ENCODE measurements at places on chromosomes 7 and 10.

DNA sequence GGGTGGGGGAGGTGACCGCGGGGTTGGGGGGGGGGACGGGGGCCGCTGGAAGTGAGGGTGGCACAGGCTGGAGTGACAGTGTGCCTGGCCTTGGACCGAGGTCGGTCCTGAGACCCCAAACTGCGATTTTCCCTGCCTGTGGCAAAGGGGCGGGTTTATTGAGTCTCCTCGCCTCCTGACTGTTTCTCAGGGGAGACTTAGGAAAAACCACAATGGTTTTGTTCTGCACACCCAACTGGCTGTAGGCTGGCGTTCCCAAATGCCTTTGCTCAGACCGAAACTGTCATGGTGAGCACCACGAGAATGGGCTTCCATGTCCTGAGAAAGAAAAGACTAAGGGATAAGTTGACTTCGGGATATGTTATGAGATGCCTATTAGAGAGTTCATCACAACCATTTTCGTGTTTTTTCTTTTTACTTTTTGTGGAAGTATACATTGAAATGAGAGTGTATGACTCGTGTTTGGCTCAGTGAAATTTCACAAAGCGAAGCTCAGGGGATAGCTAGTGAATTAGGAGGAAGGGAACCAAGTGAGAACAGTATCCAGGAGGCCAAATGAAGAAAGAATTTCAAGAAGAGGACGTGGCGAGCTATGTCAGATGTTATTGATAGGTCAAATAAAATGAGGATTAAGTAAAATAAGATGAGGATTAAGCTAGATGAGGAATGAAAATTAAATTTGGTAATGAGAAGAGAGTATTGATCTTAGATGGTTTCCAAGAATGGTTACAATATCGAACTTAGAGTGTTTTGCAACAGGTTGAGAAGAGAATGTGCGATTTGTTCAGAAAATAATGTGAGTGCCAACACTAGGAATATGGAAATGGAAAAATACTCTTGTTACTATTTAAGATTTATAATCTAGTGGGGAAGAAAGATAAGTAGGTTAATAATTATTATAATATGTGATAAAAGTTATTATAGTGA, 918 bp downstream of the NET1 start:
- DNase-seq = no peak

- DNase-seq = no peak
Observed at GRCh38 chr10:130336617-130337304, 200.6 kb downstream of the GLRX3 start.

GRCh38 chr10:3982746-3983442, 197.9 kb upstream of the KLF6 start:
- no peak for DNase-seq

GRCh38 chr10:30705101-30705624, 75.6 kb upstream of the LYZL2 start:
- DNase-seq = peak; percentile 71

DNA sequence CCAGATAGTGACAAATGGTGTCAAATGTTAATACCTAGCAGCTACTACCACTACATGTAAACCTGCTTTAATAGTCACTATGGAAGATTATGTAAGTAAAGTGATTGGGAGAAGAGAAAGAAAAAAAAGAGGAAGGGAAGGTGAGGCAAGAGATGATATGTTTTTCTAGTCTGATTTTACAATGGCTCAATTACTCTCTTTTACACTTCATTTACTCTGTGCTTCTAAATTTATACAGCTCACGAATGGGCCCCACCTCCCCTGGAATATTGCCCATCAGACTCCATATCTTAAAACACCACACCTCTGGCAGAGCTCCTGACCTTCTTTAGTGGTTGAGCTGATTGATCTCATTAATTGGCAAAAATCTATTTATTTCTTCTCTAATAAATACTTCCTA, 28.0 kb upstream of the IKZF1 start:
- DNase-seq = no peak

GRCh38 chr10:78320506-78320905, 286.8 kb downstream of the RPS24 start:
- no peak for DNase-seq

DNA sequence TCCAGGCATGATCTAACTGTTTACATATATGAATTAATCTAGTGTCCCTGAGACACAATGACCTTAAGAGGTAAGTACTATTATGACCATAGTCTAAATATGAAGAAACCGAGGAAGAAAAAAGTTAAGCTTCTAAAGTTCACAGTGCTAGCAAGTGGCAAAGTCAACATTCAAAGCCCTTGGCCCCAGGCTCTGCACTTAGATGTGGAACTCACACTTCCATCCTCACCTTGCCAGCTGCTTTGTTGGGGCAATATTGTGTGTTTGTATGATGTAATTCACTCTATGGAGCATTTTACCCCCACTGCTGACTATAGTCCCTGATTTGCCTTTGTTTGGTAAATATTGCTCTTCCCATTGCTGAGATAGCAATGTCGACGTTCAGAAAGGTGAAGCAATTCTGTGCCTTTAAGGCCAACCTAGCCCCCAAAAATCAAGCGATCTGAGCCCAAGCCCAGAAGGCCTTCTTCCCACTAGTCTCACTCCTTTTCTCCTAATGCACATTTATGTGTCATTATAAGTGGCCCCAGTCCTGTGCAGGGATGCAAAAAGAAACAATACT, 487.6 kb upstream of the ZMIZ1 start:
- no peak for DNase-seq

DNA sequence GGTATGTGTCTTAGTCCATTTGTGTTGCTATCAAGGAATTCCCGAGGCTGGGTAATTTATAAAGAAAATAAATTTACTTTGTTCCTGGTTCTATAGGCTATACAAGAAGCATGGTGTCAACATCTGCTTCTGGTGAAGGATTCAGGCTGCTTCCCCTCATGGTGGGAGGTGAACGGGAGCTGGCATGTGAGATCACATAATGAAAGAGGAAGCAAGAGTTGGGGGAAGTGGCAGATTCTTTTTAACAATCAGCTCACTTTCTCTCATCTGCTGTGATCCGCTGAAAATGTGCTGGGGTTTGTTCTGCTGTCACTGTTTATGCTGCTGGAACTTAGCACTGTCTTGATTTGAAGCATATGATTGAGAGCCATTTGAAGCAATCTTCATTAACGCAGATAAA, 730.0 kb upstream of the SORCS1 start:
- no peak for DNase-seq

DNA sequence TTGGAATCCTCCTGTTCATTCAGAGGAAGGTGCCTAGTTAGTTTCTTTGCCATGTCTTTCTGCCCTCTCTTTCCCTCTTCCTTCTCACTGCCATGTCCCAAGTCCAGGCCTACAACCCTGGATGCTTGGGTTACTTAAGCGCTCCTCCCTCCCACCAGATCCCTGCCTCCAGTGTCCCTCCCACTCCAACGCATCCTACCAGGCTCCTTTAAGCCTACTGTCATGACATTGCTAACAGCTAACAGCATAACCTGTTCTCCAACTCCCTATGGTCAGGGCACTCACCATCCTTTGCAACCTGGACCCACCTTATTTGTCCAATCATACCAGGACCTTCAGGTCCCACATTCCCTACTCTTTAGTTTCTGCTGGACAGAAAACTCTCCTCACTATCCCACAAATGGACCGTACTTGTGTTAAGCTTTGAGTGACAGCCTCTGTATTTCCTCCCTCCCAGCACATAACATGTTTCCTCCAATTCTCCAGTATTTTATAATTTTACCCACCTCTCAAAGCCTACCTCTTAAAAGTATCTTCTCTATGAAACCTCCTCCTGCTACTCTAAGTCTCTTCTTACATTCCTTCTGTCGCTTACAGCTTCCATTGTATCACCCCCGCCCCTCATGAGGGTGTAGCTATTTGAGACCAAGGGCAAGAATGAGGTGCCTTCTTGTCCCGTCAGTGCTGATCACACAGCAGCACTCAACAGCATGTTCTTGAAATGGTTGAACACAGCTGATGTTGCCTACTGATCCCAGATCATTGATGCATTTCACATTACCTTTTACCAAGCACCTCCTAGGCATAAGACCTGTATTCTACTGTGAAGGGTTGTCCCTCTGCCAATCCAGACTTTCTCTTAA, 1.7 kb downstream of the BLNK start:
- no peak for DNase-seq

GRCh38 chr10:30368065-30368718, 19.1 kb upstream of the MTPAP start:
- no peak for DNase-seq

DNA sequence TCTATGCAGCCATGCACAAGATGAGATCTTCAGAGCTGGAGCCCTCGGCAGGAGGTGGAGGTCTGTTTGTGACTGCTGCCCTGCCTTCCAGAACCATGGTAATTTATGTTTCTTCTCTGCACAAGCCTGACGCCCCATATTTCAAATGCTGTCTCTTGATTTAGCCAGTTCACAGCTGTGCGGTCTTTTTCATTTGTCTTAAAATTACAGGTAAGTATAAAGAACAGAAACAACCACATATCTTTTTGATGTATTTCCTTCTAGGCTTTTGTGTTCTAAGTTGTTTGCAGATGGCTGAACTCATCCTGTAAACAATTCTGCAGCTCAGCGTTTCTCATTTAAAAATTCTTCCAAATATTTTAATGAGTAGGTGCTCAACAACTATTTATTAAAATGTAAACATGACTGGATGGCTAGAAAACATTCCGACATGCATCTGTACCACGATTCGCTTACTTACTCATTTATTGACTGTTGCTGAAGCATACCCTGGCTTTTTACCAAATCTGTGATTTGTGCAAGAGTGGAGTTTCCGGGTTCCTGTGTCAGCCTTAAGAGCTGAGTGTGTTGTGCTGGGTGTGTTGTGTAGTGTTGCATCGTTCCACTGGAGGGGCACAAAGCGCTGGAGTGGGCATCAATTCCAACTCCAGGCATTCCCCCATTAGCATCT, 58.9 kb downstream of the PIP4K2A start:
- no peak for DNase-seq

- DNase-seq = no peak
Observed at GRCh38 chr10:30996481-30997005, 35.1 kb downstream of the ZNF438 start.

DNA sequence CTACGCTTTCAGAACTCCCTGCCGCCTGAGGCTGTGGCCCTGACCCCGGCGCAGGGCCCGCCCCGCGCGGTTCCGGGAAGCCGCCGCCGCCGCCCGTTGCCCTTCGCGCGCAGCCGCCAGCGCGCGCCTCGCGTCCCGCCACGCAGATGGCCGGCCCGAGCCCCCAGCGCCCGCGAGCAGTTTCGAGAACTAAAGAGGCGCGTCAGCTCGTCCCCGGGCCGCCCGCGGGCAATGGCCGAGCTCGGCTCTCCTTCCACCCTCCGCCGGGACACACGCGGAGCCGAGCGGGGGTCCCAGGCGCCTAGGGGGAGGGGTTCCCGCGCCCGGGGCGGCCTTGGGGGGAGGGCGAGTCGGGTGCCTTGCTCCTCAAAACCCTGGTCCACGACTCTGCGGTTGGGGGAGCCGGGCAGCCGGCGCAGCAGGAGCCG, 1.8 kb downstream of the HNRNPF start:
- peak; percentile 64 for DNase-seq

- no peak for DNase-seq
Observed at GRCh38 chr7:134941185-134941900, 45.0 kb upstream of the AGBL3 start.

DNA sequence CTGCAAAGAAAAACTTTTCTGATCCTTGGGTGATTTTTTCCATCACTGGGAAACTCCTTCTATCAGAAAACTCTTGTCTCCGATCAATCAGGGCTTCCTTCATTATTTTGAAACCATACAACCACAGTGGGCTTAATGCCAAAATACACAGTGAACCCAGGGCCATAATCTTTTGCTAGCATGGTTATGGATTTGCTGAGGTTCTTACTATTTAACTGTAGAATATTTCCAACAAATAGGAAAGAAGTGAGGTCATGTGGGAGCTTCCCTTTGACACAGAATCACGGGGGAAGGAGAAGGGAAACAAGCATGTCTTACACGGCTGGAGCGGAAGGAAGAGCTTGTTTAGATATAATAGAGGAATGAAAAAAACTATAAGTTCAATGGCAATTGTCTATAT, 1241.7 kb downstream of the REEP3 start:
- no peak for DNase-seq
